OCI-M1 (cell line): ENCODE measurements at places on chromosomes 5 and 9.

DNA sequence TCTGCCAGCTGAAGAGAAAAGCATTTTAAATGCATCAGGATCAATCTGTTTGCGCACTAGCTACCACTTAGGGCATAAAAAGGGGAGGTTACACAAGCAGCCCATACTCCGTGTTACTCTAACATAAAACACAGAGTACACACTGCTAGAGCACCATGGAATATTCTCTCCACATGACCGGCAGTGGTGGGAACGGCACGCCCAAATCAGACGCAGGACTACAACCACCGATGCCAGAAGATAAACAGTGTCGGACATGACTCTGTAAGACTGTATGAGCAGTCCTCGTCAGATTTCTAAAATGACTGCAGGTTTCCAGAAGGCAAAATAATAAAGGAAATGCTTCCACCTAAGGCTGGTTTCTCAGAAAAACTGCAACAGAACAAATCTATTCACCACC, 40.0 kb downstream of the CDK5RAP2 start:
- DNase-seq: no peak

DNA sequence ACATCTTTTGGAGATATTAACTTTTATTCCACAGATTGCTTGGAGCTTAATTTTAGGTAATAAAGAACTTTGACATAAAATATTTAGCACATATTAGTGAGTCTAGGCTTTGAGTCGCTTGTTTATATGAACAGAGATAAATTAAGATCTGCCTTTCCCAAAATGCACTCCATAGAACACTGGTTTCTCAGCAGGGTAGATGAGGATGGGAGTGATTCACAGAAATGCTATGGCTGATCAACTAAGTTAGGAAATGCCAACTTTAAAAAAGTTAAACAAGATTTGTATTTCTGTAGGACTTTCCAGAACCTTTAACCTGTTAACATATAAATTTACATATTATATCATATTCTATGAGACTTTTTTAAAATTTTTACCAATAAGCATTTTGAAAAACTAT, 65.2 kb downstream of the STARD4 start:
- DNase-seq: no peak

- DNase-seq: no peak
These were observed 31.1 kb downstream of the MLLT3 start for GRCh38 chr9:20591223-20591622.

DNA sequence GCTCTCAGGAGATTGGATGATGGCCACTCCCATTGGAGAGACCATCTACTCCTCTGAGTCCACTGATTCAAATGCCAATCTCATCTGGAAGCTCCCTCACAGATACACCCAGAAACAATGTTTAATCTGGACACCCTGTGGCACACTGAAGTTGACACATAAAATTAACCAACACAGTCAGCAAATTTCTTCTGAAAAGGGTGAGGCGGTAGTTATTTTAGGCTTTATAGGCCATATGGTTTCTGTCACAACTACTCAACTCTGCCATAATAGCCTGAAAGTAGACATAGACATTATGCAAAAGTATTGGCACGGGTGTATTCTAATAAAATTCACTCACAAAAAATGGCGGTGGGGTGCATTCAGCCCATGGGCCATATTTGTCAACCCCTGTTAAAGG, 244.5 kb upstream of the VLDLR start:
- no peak for DNase-seq

DNA sequence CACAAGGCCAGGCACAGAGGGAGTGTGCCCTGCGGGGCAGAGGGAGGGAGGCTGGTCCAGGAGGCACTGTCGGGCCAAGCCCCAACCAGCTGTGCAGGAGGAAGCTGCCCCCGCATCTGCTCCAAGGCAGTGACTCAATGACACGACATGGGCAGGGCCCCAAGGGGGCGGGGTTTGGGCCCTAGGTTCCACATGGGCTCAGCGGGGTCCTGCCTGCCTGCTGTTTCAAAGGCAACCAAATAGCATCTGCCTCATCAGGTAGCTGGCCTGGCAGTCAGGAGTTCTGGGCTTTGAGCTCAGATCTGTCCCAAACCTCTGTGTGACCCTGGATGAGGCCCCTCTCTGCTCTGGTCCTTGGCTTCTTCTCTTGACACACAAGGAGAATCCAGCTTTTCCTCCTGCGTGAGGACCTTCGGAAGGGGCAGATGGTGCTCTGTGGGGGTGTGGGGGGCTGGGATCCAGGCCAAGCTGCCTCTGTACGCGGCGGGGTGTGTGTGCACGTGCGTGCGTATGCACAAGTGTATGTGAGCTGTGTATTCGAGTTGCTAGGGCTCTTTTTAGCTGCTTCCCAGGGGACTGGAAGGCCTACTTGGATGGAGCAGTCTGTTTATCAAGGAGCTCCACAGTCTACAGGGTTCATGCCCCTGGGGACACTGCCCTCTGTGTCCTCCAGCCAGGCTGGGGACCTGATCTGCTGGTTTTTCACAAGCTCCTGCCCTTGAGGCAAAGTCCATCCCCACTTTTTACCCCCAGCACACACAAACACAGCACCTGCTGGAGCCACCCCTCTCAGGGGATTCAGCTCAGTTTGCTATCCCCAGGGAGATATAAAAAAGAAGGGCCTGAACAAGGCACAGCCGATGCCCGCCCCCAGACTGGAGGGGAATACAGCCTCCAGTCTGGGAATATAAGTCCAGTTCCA, 138.9 kb downstream of the RGS3 start:
- DNase-seq: peak; percentile 62

DNA sequence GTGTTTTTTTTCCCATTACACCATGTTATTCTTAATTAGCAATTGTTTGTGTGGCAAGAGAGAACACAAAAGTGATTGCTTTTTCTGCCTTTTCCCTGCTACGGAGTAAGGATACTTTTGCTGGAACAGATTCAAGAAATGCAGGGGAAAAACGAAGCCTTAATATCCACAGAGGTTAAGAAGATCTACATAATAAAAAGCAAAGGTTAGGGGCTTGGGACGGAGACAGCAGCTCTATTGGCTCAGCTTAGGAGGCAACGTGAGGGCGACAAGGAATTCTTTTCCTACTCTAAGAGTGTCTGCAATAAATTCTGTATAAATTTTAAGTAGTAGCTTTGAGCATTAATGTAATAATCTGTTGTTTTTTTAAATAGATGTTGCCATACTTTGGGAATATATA, 693.3 kb downstream of the DTWD2 start:
- no peak for DNase-seq
